CD4-positive, alpha-beta T cell (primary cell): ENCODE measurements at places on chromosomes 2 and 18. TPM values are rescaled to one million over a fixed set of nuclear protein-coding genes. Genes with fewer than 3 reads are reported as not detected.

DNA sequence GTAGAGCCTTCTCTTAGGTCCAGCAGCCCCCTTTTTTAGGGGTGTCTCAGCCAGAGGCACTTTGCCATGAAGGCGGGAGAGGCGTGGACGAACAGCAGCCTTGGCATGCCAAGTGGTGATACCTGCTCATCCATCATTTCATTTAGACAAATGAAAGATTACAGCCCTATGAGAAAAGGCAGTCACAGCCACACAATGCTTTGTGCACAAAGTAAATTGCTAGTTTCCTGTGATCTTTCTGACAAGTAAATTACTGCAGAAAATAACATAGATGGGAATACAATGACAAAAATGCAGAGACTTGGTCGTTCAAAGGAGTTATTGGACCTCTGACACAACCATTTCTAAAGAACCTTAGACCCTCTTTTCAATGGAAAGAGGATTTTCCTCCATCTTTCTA lies 94.9 kb downstream of the RND3 start:
- DNase-seq: no peak

GRCh38 chr2:225636558-225636957 lies 237.0 kb downstream of the NYAP2 start:
- DNase-seq: no peak

- DNase-seq: no peak
Observed at GRCh38 chr2:152037743-152038435, 61.0 kb downstream of the CACNB4 start.

DNA sequence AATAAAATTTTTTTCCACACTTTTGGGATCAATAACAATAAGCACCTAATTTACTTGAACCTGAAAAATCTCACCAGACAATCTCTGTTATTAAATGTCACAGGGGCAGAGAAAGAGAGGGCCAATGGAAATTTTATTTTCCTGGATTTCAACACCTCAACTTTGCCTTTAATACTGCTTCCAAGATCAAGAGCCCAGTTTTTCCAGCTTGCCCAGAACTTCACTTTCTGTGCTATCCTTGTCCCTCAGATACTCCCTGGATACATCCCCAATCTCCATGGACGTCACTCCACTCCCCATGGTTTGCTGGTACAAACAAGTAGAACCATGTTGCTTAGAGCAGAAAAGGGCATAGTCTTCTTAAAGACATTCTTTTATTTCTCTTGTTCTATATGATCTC lies 29.3 kb upstream of the PID1 start:
- no peak for DNase-seq

The REG3G gene
- not detected for total RNA-seq
